ENCODE measurements at places on chromosomes 2 and 18. TPM values are rescaled to one million over a fixed set of nuclear protein-coding genes. Genes with fewer than 3 reads are reported as not detected.

DNA sequence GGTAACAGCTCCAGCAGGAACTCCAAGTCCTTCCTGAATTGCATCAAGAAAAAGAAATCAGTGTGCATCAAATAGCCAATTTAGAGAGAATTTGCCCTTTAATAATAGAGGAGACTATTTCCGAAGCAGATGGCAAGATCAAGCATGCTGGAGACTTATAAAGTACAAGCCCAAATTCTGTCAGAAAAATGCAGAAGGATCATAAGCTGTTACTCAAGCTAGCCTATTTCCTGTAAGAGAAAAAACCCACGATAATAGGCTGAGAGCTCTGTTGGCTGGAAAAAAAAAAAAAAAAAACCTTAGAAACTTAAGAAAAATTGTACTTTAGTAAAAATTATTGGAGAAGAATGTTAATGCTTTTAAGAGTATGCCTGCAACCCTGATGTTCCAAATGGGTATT, 24.4 kb upstream of the ITM2C start:
- no peaks in the 10 kb centered on the region for H3K27me3 ChIP-seq
- no peak for DNase-seq
- H3K4me1 ChIP-seq = no peaks in the 10 kb centered on the region
- no peak overlapping the region for H3K27ac ChIP-seq
- H3K4me3 ChIP-seq = no peak overlapping the region

GRCh38 chr2:171655586-171655985, 31.7 kb upstream of the DYNC1I2 start:
- DNase-seq = no peak
- H3K27ac ChIP-seq = no peak overlapping the region
- no peak overlapping the region for H3K4me3 ChIP-seq
- no peaks in the 10 kb centered on the region for H3K36me3 ChIP-seq

GRCh38 chr18:2049986-2050385, 521.3 kb downstream of the METTL4 start:
- no peak overlapping the region for H3K27ac ChIP-seq
- no peaks in the 10 kb centered on the region for H3K36me3 ChIP-seq
- H3K4me3 ChIP-seq = no peak overlapping the region
- H3K4me1 ChIP-seq = no peaks in the 10 kb centered on the region
- H3K27me3 ChIP-seq = no peaks in the 10 kb centered on the region

GRCh38 chr2:241187918-241188234, 601 bp upstream of the ANO7 start:
- no peaks in the 10 kb centered on the region for H3K4me1 ChIP-seq
- no peaks in the 10 kb centered on the region for H3K27me3 ChIP-seq
- H3K4me3 ChIP-seq = no peak overlapping the region
- DNase-seq = no peak
- no peaks in the 10 kb centered on the region for H3K36me3 ChIP-seq

DNA sequence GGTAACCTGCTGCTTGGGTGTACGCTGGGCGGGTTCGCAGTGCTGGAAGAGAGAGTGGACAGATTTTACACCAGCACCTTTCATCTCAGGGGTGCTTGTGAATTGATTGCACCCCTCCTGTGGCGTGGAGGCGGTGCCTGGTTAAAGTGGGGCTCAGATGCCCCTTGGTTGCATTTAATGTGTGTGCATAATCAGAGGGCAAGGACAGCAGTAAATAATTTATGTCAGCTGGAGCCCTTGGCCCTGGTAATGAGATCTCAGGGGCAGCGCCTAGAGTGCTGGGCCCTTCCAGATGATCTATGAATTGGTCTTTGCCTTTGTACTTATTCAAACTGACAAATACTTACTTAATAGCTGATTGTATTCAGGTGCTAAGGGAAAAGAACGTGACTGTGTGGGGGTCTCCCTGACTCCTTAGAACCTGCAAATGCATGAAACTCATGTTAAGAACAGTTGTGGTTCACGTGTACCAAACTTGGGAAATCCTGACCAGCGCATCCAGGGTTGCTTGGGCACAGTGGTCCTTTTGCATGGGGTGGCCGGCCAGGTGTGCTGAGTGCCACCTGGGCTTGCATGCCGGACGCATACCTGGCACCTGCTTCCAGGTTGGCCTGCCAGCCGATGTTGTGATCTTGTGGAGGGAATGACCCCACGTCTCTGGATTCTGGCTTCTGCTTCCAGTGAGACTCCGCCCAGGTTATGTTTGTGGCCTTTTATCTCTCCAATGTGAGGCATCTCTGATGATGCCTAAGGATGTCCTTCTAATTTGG, 118.5 kb downstream of the AGAP1 start:
- no peak overlapping the region for H3K27ac ChIP-seq
- peaks cover 41% of the 10 kb centered on the region for H3K4me1 ChIP-seq
- DNase-seq = no peak
- no peaks in the 10 kb centered on the region for H3K27me3 ChIP-seq
- no peaks in the 10 kb centered on the region for H3K36me3 ChIP-seq
- no peak overlapping the region for H3K4me3 ChIP-seq

DNA sequence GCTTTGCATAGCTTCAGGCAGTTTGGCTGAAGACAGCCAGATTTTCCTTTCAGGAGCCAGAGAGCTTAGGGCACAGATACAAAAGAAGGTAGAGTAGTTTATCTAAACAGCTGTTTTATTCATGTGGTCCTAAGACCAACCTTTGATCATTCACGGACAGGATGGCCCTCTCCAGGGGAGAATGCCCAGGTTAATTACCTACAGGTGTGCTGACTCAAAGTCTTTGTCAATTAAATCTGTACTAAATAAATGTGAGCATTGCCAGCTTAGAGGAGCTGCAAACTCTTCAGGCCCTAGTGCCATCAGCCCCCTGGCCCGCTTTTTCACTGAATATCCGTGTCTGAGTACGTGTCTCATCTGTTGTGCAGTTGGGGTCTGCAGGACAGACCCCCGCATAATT, 554.7 kb downstream of the NUP35 start:
- H3K4me1 ChIP-seq = no peaks in the 10 kb centered on the region
- no peaks in the 10 kb centered on the region for H3K27me3 ChIP-seq

- no peak for DNase-seq
- H3K36me3 ChIP-seq = peaks cover 6% of the 10 kb centered on the region
- no peaks in the 10 kb centered on the region for H3K27me3 ChIP-seq
These were observed 2.2 kb downstream of the ELAC1 start for GRCh38 chr18:50970006-50970405.

- peak overlapping the region; percentile 90 for H3K4me3 ChIP-seq
- peaks cover 69% of the 10 kb centered on the region for H3K4me1 ChIP-seq
- H3K27ac ChIP-seq = peak overlapping the region; percentile 91
- no peaks in the 10 kb centered on the region for H3K27me3 ChIP-seq
- no peak for DNase-seq
These were observed 3.0 kb downstream of the SPATS2L start for GRCh38 chr2:200309296-200310049.

- no peak overlapping the region for H3K27ac ChIP-seq
- H3K36me3 ChIP-seq = no peaks in the 10 kb centered on the region
- peaks cover 4% of the 10 kb centered on the region for H3K27me3 ChIP-seq
- no peak for DNase-seq
- no peak overlapping the region for H3K4me3 ChIP-seq
These were observed 82.0 kb downstream of the DPP4 start for GRCh38 chr2:161991991-161992390.

DNA sequence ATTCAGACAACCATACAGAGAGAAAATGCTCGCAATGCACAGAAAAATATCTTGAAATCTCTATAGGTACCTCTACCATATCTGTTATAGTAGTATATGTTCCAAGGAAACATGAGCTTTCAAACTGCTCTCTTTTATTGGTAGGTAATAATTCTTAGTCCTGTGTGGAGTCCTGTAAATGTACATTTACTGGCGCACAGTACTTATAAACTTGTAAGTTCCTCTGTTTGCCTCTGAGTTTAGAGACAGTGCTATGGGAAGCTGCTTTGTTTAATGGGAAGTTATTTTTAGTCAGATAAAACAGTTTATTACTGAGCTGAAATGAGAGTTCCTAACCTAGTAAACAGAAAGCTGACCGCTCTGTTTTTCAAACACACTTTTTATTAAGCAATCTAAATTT, 52.7 kb downstream of the CCDC93 start:
- H3K36me3 ChIP-seq = peaks cover 79% of the 10 kb centered on the region
- H3K4me3 ChIP-seq = no peak overlapping the region
- no peaks in the 10 kb centered on the region for H3K4me1 ChIP-seq
- no peak for DNase-seq
- no peaks in the 10 kb centered on the region for H3K27me3 ChIP-seq

DNA sequence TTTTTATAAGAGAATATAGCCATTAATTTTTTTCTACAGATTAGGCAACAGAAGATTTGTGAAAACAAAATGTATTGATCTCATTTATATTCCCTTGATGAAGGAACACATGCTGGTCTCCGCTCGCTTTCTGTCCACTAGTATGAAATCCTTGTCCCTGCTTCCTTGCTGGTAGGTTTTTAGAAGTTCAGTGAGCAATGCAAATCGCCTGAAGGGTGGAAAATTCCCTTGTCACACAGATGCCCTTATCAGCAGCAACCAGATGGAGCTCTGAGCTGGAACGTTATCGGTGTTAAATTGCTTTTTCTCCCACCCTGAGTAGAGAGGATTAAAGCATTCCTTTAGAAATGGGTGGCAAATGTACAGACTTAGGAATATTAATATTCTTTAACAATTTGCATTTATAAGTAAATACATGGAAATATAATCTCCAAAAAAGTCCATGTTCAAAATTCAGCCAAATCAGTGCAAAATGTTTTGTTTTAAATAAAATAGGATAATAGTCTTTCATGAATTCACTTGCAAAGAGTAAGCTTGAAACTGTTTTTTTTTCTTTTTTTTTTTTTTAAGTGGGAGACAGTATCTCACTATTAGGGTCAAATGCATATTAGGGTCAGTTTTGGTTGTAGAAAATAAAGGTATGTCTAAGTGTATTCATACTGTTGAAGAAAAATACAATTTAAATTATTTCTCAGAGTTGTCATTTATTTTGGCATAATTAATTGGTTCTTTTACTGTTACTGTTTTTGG, 164.0 kb upstream of the MYO3B start:
- H3K36me3 ChIP-seq = no peaks in the 10 kb centered on the region
- H3K27ac ChIP-seq = no peak overlapping the region
- no peak overlapping the region for H3K4me3 ChIP-seq
- DNase-seq = no peak

TIMM21 gene
- 60.2 TPM for total RNA-seq

IL1RN gene
- 0.24 TPM for total RNA-seq

CCDC121 gene
- 2.6 TPM for total RNA-seq

CYTIP gene
- 1.1 TPM for total RNA-seq

GPR39 gene
- total RNA-seq = not detected

MPP4 gene
- not detected for total RNA-seq

TMEM37 gene
- total RNA-seq = 0.96 TPM

Data from psoas muscle (tissue), 8 donors.